Activated CD8-positive, alpha-beta memory T cell treated with anti-CD3 and anti-CD28 coated beads, Interleukin-2, amount 50 U/mL, for 48 hours (primary cell): ENCODE measurements at places on chromosomes 1 and 21.

DNA sequence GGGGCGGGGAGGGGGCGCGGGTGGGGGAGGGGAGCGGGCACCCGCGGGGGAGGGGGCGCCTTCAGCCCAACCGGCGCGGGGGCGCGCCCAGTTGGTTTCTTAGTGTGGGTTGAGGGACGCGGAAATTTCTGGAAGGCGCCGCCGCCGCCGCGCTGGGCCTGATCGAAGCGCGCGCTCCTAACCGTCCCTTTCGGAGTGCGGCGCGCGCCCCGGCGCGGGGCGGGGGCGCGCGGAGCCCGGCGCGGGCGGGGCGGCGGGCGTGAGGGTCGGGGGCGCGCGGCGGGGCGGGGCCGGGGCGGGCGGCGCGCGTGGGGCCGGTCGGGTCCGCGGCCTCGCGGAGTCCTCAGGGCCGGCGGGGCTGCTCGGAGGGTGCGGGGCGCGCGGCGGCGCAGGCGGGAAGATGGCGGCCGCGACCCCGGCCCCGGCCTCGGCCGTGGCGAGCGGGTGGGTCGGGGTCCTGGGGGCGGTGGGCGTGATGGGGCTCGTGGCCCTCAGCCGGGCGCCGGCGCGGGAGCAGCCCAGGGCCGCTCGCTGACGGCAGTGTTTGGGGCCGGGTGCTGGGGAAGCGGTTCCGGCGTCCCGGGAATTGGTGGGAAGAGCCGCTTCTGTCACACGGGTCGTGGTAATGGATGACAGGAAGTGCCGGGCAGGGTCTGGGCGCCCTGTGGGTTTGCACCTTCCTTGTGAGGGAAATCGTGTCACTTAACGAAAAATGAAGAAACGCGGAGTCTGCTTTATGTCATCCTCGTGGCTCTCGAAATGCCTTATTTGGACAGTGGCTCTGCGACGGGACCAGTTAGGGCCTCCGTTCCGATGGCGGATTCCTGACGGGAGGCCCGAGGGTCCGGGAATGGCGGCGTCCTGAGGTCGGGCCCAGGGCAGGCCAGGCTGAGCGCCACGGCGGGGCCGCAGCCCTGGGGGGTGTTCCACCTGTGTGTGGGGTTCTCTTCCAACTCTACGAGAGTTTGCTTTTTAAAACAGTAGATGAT, 764 bp downstream of the PKNOX1 start:
- peak; percentile 82 for DNase-seq

GRCh38 chr1:65425697-65426096, 5.2 kb downstream of the LEPR start:
- DNase-seq, result no peak

- peak; percentile 58 for DNase-seq
These were observed 22.8 kb upstream of the ELOA start for GRCh38 chr1:23720256-23720995.

- no peak for DNase-seq
These were observed 5.1 kb downstream of the URB2 start for GRCh38 chr1:229631148-229631547.

DNA sequence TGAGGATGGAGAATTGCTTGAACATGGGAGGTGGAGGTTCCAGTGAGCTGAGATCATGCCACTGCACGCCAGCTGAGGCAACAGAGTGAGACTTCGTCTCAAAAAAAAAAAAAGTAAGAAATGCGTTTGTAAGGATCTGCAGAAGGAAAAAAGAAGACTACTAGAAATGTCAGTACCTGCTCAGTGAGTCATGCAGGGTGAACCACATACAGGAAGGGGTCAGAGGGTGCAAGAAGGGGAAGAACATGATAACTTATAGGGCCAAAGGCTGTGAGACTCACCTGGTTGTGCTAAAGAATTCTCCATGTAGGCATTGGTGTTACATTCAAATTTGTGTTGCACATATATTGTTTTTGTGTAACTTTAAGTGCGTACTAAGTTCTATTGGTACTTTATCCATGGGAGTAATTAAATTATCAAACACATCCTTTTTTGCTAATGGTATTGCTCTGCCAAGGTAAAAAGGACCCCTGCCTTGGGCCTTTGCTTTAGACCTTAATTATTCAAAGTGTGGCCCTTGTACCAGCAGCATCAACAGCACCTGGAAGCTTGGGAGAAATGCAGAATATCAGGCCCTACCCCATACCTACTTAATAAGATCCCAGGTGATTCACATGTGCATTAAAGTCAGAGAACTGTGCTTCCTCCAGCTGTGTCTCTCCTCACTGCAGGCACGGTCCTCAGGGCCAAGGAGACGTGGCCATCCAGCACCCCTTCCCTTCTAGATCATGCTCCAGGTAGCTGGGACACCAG, 96.4 kb upstream of the PPP2R5A start:
- no peak for DNase-seq

DNA sequence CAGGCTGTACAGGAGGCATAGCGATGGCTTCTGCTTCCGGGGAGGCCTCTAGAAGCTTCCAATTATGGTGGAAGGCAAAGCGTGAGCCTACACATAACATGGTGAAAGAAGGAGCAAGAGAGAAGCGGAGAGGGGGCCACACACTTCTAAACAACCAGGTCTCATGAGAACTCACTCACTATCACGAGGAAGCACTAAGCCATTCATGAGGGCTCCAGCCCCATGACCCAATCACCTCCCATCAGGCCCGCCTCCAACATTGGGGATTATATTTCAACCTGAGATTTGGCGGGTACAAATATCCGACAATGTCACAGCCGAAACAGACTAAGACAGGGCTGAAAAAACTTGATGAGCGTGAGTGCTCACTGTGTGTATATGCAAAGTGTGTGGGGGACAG, 89.3 kb upstream of the CNIH3 start:
- no peak for DNase-seq

DNA sequence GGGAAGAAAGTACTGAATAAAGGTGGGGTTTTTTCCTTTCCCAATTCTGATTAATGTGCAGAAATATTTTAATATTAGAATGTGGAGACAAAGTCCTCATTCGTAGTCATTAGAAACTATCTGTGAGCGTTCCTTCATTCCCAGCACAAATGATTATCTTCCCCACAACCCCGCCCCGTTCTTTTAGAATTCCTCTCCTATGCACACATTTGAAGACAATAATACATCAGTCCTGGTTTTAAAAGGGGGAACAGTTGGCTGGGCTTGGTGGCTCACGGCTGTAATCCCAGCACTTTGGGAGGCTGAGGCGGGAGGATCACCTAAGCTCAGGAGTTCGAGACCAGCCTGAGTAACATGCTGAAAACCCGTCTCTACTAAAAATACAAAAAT, 876 bp downstream of the ALDH9A1 start:
- no peak for DNase-seq

DNA sequence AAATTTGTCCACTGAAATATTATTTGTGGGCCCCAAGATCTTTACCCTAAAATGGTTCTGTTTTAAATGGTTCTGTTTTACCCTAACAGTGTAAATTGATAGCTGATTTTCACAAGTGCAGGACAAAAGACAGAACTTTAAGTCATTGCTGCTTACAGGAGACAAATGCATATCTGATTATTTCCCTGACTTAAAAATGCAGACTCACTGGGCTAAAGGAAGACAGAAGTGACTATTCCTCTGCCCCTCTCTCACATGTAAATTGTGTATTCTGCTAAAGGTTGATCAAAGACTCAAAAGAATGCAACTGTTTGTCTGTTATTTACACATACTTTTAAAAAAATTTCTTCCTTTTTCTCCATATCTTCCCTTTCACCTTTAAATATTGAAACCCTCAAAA, 12.7 kb downstream of the FCRL5 start:
- DNase-seq, result no peak

GRCh38 chr1:107914119-107914765, 50.7 kb downstream of the VAV3 start:
- DNase-seq, result no peak

DNA sequence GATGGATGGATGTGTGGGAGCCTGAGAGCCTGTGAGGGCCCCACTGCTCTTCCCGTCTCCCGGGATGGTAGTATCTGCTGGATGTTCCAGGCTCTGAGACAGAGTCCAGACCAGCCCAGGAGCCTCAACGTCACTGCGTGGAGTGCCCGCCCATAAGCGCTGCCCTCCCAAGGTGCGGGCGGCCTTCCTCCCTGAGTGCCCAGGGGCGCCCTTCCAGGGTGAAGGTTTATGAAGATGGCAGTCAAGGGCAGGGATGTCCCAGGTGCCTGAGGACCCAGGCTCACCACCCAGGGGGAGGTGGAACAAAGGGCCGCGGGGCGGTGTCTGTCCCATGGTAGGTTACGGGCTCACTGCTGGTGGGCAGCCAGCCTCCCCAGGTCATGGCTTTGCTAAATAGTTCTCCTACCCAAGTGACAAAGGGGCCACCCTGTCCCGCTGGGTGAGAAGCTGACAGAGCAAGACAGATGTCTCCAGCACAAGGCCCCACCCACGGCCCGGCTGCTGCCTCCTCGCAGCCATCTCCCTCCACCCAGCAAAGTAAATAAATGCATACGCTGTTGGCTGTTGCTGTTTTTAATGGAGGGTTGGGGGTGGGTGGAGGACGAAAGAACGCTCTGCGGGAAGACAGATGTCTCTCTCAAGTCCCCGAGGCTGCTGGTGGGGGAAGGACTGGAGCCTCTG, 9.0 kb upstream of the GPR153 start:
- no peak for DNase-seq

DNA sequence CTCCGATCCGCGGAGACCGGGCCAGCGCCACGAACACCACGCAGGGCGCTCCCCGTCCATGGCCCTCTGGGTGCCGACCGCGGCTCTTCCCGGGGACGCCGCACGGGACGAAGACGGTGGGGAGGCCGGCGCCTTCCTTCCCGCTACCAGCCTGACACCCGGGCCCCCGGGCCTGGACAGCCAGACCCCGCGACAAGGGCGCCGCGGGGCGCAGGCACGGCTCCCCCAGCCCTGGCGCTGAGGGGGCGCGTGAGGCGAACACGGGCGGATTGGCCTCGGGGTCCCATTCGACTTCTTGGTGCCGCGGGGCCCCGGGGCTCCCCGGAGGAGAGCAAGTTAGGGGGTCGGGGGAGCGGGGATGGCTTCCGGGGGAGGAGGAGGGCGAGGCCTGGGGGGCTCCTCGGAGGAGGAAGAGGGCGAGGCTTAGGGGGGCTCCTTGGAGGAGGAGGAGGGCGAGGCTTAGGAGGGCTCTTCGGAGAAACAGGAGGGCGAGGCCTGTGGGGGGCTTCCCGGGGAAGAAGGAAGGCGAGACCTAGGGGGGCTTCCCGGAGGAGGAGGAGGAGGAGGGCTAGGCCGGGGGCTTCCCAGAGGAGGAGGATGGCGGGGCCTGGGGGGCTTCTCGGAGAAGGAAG, 537 bp upstream of the KLHL17 start:
- no peak for DNase-seq

- DNase-seq, result no peak
These were observed 4.8 kb upstream of the KCNAB2 start for GRCh38 chr1:6040861-6041415.

DNA sequence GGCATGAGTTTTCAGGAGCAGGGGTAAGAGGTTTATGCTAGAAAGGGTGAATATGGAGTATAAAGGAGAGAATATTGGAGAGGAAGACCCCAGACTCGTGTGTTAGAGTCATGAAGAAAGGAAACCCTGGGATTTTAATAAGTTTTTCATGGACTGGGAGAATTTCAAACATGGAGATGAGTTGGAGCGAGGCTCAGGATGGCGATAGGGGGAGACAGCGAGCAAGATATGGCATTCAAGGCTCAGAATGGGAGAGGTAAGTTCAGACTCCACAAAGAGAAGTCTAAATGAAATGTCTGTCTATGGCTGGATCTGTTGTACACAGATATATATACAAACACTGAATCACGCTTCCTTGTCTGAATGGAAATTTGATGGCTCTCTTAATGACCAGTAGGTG, 92.5 kb downstream of the LRRC40 start:
- DNase-seq, result no peak

DNA sequence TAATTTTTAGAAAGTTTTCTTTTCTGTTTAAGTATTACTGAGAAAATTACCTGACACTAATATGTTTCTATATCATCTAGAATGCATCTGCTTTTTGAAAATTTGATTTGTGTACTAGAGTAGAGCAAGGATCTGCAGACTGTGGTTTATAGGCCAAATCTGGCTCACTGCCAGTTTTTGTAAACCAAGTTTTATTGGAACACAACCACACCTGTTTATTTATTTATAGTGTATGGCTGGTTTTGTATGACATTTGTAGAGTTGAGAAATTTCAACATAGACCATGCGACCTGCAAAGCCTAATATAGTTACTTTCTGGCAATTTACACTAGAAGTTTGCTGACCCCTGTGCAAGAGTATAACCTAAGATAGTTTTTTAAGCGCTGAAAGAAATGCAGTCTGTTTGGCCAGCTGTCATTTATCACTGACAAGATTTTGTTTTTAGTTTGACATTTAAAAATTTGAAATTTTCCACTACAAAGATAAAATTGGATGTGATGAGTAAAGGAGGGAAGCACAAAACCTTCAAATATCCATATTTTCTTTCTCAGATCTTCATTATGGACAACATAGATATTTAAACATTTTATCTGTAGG, 36.1 kb upstream of the CACYBP start:
- no peak for DNase-seq

DNA sequence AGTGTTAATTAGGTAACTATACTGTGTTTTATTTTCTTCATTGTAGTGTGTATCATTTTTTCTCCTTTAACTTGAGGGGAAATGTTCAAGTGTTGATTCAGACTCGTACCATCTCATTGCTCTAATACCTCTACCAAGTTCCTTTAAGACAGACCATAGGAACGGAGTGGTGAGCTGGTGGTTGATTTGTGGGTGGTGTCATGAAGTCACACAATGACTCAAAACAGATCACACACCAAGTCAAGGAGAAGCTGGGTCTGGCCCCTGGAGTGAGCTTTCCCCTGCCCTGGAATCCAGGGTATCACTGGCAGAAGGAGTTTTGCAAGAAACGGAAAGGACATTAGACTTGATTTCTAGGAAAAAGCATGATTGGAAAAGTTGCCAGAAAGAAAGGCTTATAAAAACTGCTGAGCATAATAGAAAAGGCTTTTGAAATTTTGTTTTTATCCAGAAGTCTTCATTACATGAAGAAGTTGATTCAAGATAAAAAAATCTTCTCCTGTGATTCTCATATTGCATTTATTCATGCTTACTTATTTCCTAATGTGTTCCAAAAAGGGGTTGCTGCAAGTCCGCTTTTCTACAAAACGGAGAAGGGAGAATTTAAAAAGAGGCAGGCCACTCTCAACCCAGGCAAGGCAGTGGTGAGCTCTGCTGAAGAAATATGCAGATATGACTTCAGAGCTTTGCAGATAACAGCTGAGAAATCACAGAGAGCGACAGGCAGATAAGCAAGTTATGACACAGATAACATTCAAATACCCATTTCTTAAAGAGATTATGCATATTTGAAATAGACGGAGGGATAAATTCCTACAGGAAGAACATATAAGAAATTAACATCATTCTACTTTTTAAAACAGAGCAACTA, 79.7 kb downstream of the TBX19 start:
- DNase-seq, result peak; percentile 68

GRCh38 chr1:56501888-56502287, 77.5 kb downstream of the PLPP3 start:
- no peak for DNase-seq

GRCh38 chr1:180163041-180163440, 8.4 kb downstream of the QSOX1 start:
- no peak for DNase-seq

DNA sequence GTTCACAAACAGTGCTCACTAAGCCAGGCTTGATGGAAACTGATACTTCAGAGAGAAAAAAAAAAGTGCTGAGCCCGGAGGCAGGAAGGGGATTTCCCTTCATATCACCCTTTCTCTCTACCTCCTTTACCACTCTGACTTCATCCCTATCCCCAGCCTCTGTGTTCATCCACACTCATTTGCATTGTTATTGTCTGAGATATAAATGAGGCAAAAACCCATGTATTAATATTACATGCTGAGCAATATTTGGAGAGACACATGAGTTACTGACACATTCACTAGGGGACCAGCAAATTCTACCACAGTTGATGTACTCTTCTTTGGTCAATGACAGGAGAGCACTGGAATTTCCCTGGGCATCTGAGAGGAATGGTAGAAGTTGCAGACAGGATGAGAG, 175.8 kb downstream of the TNFSF18 start:
- DNase-seq, result no peak
